CD4-positive, alpha-beta T cell treated with Interleukin-4 for 4 hours (primary cell): ENCODE measurements at places on chromosomes 6 and 20.

- no peak for DNase-seq
These were observed 20.8 kb upstream of the SLC35D3 start for GRCh38 chr6:136901212-136901784.

DNA sequence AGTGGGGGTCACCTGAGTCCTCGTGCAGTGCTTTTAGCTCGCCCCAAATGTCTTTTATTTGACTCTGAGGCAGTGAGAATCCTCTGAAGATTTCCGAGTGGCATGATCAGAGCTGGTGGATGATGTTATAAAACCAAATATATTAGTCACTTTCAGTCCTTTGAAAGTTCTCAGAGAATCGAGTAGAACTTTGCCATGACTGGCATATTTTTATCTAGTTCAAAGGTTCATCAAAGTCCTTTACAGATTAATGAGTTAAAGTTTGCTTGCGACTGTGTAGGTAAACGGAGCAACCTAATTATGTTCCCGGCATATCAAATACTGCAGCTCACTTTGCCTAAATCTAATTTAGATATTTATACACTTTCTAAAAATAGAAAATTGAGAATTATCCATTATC lies 498.5 kb upstream of the NOX3 start:
- no peak for DNase-seq

DNA sequence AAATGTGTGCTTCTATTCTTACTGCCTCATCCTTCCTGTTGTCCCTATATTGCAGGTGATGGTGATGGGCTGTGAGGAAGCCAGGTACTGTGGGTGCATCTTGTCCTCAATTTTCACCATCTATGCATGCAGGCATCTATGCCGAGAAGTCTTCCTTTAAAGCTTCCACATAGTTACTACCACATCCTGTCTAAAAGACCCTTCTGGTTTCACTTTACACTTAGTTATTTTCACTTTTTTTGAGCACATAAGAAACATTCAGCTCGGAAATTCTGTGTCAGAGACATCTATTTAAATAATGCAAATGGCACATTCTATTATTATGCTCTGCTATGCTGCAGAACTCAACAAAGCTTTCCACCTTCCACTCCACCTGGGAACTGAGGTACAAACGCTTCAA lies 28.2 kb upstream of the FABP7 start:
- DNase-seq, result no peak

- DNase-seq, result no peak
These were observed 10.7 kb upstream of the RFX6 start for GRCh38 chr6:116866281-116866871.

GRCh38 chr20:47949230-47949629 lies 163.9 kb upstream of the SULF2 start:
- no peak for DNase-seq

DNA sequence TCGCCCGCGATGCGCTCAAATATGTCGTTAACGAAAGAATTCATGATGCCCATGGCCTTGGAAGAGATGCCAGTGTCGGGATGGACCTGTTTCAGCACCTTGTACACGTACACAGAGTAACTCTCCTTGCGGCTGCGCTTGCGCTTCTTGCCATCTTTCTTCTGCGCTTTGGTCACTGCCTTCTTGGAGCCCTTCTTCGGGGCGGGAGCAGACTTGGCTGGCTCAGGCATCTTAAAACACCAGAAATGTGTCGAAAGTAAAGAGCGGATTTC lies 36.4 kb downstream of the HFE start:
- no peak for DNase-seq

DNA sequence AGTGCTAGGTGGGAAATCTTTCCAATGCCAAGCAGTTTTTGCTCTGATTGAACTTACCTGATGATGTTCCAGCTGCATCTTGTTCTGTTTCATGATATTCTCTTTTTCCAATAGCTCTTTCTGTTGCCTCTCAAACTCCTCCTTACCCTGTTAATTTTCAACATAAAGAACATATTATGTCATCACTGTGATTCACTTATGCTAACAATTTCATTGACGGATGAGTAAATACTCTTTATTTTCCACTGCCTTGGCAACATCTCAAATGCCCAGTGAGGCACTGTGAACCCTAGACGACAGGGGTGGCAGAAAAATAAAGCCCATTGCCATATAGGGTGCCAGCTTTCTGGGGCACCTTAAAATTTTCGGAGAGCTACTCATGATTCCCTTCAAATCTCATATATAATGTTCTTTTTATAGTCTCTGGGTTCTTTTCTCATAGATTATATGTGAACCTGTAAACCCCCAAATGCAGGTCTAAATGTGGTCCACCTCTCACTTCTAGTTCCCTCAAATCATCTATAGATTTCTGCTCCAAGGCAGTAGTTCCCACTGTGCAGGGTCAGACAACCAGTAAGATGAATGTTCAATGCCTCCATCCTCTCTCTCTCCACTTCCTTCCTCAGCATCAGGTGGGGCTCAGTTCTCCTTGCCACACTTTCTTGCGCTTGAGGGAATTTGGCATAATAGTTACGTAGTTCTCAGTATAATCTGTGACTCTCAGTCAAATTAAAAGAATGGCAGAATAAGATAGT lies 44.1 kb downstream of the NEDD9 start:
- no peak for DNase-seq

DNA sequence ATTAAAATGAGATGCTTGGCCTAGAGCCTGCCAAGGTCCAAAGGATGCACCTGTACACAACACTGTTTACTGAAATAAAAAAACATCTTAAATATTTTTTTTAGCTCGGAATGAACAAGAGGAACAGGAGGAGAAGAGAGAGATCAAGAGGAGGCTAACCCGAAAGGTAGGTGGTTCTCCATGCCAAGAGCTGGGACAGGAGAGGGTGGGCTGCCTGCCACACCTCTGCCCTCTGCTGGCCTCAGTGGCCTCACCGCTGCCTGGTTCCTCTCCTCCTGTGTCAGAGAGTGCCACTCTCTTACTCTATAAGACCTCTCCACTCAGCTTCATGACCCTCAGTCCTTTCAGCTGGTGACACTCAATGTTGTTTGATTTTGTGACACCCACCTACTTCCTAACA lies 50.2 kb downstream of the TBC1D7 start:
- DNase-seq, result no peak

DNA sequence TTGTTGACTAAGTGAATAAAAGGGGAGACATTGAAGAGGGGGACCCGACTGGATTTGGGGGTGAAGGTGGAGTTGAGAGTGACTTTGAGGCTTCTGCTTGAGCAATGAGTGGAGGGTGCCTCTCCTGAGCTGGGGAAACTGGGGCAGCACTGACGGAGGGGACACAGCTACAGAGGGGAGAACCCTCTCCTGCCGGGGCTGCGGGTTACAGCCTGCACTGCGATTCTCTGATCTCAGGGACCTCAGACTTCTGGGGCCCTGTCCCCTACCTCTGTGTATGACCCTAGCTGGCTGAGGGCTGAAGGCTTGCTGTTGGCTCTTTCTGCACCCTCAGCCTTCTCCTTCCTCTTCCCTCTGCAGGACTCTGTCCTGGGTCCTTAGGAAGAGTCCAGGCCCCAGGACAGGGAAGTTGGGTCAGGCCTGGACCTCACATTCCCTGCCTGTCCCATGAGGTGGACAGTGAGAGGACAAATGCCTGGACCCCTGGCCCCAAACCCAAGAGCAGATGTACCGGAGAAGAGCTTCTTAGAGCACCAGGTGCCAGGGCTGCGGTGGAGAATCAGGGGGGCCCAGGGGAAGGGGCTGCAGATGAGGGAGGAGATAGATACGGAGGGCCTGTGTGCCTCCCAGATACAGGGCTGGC lies 13.7 kb upstream of the FAM110A start:
- DNase-seq, result no peak

GRCh38 chr6:89270951-89271721 lies 44.0 kb downstream of the GABRR2 start:
- no peak for DNase-seq
